ENCODE measurements at places on chromosomes 12 and 14.

DNA sequence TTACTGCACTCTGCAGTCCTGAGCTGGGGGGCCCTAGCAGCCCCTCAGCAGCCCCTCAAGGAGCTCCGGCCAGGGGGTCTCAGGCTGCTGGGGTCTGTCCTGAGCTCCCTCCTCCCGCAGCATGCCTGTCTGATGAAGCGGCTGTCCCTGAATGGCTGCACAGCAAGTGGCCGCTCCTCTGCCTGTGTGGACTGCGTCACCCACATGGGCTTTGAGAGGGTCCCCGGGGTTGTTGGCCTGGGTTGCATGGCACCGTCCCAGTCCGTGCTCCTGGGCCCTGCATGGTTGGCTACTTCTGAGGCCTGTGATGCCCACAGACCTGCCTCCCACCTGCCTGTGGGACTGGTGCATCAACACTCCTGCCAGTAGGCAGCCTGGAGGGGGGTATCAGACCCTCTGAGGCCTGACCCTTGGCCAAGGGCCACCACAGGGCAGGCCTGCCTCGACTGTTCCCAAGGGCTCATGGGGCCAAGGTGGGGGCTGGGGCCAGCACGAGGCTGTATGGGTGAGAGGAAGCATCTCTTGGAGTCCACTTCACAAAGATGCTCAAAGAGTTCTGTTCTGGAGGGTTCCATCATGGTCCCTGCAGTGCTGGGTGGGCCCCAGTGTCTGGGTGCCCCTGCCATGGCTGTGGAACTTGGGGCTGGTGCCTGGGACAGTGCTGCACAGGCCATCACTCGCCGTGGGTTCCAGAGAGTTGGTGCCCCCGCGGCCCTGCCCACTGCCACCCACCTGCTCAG lies 12.2 kb downstream of the CEP170B start:
- no peak for DNase-seq

- DNase-seq: no peak
These were observed 147.8 kb downstream of the GCH1 start for GRCh38 chr14:54754623-54755386.

- DNase-seq: peak; percentile 12
These were observed 11.6 kb upstream of the SMCO2 start for GRCh38 chr12:27434673-27435565.

GRCh38 chr12:109240365-109240764 lies 68.7 kb downstream of the FOXN4 start:
- DNase-seq: no peak

DNA sequence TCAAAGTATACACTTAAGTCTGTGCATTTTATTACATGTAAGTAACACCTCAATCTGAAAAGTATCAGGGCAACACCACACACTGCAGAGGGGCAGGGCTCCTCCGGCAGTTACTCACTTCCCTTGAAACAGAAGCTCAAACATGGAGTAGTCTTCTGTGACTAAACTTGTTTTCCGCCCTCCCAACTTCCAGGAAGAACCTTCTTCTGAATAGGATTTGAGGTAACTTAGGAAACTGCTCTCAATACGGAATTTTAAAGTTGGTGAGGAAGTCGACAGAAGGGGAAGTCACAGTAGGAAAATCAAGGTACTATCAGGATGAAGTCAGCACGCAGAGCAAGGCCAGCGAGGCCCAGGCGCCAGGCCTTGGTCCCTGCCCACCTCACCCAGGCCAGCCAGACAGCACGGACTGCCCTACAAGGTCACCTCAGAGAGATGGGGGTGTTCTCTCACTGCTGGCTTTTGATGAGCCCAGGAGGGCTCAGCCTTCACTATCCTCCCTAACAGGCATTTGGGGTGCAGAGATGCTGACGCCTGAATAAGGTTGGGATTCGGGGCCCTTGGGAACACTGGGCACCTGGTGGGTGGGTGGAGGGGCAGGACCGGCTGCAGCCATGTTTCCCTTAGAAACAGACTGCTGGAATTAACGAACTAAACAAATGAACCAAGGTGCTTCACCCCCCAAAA lies 5.8 kb downstream of the ANKRD9 start:
- DNase-seq: no peak

DNA sequence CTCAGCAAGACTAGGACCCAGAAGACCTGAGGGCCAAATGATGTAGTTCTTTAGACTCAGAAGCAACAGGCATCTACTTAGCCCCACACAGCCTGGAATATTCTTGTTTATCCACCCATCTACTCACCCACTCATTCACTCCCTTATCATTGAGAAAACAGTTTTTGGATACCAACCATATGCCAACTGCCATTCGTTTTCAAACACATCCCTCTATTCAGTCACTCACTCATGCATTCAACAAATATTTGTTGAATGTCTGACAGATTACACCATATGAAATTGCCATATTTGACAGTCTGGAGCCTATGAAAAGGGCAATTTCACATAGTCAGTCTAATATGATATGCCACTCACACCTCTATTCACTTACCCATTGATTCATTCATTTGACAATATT lies 103.2 kb downstream of the NT5DC3 start:
- no peak for DNase-seq

GRCh38 chr14:70803321-70804310 lies 5.7 kb downstream of the MAP3K9 start:
- DNase-seq: no peak

DNA sequence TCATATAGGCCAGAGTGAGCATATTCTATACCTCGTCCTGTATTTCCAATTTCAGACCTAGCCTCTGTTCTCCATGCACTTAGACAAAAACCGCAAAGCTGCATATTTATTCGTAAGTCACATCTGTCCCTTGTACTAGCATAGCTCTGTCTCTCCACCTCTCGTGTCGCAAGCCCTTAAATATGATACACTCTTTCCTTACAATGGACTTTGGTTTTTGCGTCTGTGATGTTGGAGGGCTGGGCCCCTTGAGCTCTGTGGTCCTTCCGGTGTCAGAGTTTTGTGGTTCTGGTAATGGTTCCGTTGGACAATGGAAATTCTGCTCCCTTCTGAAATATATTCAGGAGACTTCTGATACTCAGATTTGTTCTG lies 11.3 kb downstream of the PRKCH start:
- DNase-seq: no peak

GRCh38 chr12:83157604-83158003 lies 470.9 kb downstream of the TMTC2 start:
- DNase-seq: no peak

GRCh38 chr12:18296201-18296908 lies 35.0 kb downstream of the PIK3C2G start:
- DNase-seq: no peak

DNA sequence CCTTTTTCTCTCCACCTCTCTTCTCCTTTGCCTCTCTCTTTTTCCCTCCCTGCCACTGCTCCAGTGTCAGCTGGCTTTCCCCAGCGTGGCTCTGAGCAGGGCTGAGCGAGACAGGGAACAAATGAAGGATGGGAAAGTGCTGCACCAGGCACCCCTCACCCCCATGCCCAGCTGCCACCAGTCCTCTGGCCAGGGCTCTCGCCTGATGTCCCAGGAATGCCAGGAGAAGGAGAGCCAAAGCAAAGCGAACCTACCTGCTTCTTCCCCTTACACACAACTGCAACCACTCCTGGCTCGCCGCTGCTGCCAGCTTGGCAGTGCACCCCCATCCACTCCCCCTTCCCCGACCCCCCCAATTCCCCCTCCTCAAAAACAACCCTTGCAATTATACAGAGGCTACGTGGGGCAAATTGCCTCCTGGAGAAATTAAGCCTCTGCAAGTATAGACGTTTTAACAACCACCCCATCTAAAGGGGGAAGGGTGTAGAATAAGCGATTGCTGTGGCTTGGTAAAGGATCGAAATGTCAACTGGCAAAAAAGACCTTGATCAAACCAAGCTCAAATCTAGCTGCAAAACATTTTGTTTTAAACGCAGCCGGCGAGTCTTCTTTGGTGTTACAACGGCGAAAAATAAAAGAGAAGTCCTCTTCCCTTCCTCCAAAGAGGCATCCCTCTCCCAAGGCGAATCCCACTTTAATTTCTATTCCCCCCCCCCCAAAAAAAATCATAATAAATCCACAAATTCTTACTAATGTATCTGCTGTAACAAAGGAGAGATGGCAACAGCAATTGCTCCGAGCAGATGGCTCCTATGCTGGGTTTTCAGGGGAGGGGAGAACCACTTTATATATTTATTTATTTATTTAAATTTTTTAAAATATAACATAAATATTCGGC lies 2.9 kb downstream of the BCL11B start:
- no peak for DNase-seq

DNA sequence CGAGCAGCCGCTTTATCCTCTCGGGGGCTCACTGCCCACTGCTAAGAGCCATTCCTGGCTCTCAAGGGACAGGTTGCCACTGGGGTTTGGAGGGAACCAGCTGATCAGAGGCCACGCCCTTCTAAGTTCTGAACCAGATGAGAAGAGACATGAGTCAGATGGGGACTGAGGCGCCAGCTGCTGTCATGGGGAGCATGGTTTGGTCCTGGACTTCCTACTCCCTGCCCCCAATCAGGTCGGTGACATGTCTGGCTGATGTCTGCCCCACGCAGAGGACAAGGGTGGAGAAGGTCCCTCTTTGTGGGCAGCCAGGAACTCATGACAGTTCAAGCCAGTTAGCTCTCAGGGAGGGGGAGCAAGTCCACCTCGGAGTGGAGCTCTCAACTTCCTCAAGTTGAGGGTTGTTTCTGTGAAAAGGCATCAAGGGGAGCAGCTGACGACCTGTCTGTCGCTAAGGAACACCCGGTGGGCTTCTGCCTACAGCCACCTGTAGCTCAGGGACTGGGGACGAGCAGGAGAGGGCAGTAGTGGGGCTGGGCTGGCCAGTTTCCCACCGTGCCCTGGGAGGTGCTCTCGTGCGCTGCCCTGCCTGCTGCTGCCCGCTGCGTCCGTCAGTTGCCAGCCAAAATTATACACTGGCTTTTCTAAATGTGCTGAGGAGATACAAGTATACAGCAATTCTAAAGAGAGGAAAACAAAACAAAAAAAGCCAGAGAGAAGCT lies 20.5 kb downstream of the PSMC1 start:
- no peak for DNase-seq

DNA sequence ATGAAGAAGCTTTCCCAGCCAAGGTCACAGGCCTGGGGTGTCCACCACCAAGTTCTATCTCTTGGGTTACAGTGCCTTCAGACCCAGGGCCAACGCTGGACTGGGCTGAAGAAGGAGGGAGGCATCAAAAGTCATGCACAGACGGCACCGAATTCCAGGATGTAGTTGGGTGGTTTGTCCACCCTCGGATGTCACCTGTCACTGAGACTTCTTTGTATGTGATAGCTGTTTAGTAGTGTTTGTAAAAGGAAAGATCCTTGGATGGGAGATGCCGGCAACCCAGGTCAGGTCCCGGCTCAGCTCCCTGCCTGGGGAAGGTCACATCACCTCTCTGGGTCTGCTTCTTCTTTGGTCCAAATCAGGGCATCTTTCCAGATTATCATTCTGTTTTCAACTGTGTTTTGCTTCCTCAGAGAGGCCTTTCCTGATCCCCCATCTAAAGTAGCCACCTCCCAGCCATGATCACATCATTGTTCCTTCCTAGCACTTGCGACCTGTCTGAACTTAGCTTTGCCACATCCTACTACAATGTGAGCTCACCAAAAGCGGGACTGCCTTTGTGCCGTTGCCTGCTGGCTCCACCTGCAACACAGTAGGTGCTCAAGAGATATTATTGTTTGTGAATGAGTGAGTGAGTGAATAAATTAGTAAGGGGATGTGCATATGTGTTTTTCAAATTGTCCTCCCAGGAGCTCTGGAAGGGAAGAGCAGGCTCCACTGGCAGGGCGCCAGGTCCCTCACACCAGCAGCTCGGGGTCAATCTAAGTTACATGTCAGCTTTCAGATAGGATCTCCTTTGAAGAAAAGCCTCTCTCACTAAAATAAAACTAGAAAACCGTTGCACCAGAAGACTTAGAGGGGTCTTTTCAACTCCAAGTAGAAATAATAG lies 2.1 kb downstream of the TSPAN11 start:
- no peak for DNase-seq

- peak; percentile 35 for DNase-seq
These were observed 152.3 kb downstream of the SLC6A15 start for GRCh38 chr12:84760091-84760865.

- DNase-seq: no peak
These were observed 20.2 kb upstream of the FAM234B start for GRCh38 chr12:13023811-13024530.

DNA sequence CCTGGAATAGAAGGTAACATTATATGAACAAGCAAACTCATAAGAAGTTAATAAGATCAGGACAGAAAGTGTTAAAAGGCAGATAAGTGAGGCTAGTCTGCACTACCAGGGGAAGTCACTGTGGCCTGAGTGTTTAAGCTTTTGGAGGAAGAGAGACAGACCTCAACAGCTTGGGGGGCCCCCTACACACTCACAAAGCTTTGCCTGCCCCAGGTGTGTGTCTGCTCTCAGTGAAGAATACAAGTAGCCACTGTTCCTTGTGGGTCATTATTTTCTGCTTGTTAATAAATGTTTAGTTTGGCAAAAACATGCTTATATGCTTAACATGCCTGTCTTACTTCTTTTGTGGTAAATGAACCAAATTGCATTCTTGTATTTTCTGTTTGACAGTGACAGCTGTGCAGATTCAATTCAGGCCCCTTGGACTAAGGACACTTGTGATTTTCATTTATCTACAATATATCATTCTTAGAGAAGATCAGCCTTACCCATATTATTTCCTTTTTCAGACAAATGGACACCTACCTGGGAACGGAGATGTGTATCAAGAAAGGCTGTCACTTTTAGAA lies 50.7 kb upstream of the C12orf71 start:
- DNase-seq: no peak

GRCh38 chr12:105453316-105453715 lies 122.8 kb downstream of the C12orf75 start:
- DNase-seq: peak; percentile 72

DNA sequence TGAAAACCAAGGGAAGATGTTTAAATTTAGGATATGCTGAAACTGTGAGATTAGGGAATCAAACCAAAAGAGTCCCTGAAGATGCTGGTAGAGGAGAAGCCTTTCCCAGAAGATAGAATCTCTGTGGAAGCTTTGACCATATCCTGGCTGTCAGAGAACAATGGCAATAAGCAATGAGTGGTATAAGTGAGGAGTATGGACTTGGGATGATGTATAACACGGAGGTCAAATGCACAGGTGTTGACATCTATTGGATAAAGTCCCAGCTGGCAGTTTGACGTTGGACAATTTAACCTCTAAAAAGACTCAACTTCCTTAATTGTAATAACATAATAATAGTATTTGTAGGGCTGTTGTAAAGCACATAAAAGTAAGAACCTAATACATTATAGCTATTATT lies 30.1 kb upstream of the CLEC14A start:
- no peak for DNase-seq

- DNase-seq: peak; percentile 20
These were observed 16.4 kb downstream of the ARID2 start for GRCh38 chr12:45745861-45746277.

DNA sequence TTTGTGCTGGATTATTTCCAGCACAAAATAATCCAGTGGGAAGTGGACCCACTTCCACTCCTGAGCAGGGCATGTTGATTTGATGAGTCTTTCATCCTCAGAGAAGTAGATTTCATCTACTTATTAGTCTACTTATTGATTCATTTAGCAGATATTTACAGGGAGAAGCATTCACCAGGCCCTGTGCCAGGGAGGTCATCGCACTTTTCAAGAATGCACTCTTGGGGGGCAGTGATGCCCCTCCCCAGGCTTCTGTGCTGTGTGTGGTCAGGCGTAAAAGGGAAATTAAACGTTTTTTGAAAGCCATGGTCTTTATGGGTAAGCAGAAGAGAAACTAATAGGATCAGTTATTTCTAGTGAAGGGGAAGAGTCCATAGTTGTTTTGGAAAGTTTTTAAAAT lies 610.7 kb upstream of the TMEM132C start:
- peak; percentile 54 for DNase-seq
